ENCODE measurements at places on chromosomes 1 and 21.

DNA sequence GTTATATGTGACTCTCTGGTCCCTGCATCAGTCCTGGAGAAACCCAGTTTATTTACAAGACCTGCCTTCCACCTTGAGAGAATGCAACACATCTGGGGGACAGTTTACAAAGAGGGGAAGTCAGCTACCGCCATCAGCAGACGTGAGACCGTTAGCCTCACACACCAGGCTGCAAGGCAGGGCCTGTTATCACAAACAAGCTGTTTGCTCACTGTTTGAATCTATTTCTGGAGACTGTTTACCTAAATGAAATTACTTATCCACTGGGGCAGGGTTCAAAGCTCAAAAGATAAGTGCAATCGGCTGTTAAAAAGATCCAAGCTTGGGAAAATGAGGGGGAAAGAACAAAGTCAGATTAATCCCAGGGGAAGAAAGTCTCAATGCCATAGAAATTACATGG lies 134.4 kb downstream of the ZNF281 start:
- no peak for DNase-seq

GRCh38 chr1:162950187-162950586 lies 89.2 kb upstream of the CCDC190 start:
- no peak for DNase-seq

DNA sequence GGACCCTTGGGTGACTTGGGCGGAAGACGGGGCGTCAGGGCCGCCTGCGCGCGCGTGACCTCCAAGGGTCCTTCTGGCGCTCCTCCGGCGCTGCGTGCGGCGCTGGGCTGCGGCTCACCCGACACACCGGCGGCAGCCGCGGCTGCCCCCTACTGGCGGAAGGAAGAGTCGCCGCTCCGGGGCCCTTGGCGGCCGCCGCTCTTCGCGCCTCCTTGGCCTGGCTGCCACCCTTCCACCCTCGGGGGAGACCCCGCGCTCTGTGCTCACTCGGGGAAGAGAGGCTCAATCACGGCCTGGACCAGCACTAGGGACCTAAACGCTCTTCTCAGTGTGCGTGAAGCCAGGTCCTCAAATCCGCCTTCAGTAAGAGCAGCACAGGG lies 89.7 kb downstream of the DMRTA2 start:
- DNase-seq = no peak

- DNase-seq = no peak
Observed at GRCh38 chr1:17281775-17282181, 26.2 kb upstream of the PADI4 start.

DNA sequence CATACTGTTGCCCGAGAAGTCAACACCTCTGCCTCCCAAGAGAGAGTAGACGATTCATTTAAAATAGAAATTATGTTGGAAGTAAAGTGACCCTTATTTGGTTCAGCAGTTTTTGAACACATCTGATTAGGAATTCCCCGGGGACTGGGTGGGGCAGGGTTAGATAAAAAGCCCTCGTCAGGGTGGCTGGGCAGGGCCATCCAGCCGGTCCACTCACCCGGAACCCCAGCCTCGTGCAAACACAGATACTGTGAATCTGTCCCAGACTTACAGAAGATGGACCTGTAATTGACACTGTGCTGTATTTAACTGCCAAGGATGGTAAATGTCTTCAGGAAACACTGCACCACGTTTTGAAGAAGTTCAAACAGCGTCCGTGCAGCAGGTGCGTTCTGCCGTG lies 63.7 kb downstream of the PRDM16 start:
- DNase-seq = no peak

- DNase-seq = no peak
Observed at GRCh38 chr1:2405588-2406295, 6.6 kb downstream of the PEX10 start.

Data from esophagus squamous epithelium (tissue), 5 donors.